ENCODE measurements at places on chromosomes 7 and 10.

DNA sequence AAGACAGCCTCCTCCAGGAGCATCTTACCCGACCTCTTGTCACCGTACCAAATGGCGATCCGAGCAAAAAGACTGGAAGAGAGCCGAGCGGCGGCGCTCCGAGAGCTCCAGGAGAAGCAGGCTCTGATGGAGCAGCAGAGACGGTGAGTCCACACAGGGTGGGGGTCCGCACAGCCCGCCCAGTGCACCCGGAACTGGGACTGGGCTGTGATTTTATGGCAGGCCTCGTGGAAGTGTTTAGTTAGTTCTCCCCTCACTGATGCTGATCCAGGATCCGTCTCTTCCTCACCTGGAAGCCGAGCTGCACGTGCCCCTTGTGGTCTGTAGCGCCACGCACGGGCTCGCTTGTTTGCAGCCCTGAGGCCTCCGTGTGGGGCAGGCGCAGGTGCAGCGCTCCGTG, 19.6 kb downstream of the LRRC27 start:
- DNase-seq = no peak

DNA sequence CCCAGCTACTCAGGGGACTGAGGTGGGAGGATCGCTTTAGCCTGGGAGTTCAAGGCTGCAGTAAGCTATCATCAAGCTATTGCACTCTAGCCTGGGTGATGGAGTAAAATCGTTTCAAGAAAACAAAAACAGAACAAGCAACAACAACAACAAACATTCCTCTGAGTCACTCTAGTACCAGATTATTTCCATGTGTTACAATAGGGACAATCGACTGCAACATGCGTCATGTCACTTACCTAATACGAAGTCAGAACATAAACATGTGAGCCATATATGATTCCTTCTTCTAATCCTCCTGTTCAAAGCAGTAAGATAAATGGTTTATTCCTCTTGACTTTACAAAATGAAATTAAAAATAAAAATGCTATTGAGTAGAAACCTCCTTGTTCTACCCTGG, 57.3 kb downstream of the ZNF438 start:
- DNase-seq = no peak

- peak; percentile 51 for DNase-seq
Observed at GRCh38 chr10:132551093-132551807, 13.7 kb downstream of the INPP5A start.

DNA sequence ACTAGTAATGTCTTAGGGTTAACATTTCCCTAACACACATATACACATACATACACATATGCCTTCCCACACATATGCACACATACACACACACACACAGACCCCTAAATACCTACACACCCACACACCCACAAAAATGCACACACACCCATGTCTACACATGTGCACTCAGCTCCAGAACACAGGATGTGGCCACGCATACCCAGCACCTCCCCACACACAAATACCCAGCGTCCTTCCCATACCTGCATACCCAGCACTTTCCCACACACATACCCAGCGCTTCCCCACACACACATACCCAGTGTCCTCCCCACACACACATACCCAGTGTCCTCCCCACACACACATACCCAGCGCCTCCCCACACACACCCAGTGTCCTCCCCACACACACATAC, 534.9 kb downstream of the DNAJB6 start:
- no peak for DNase-seq

GRCh38 chr10:17842641-17843040, 33.5 kb downstream of the MRC1 start:
- no peak for DNase-seq

GRCh38 chr7:141748396-141748795, 10.2 kb downstream of the SSBP1 start:
- DNase-seq = no peak

GRCh38 chr7:123615344-123615743, 13.7 kb downstream of the ASB15 start:
- no peak for DNase-seq
